Pancreas (tissue), 10 donors: ENCODE measurements at places on chromosomes 5 and 9. TPM values are rescaled to one million over a fixed set of nuclear protein-coding genes. Genes with fewer than 3 reads are reported as not detected.

DBH gene
- total RNA-seq, result not detected

PCA3 gene
- not detected for total RNA-seq

CXCL14 gene
- total RNA-seq, result 3.6 TPM

PIGO gene
- total RNA-seq, result 16.9 TPM

GMCL2 gene
- total RNA-seq, result not detected

SELENOP gene
- total RNA-seq, result 119 TPM

TLX3 gene
- not detected for total RNA-seq

ADAMTSL2 gene
- total RNA-seq, result 3.5 TPM

INSL6 gene
- total RNA-seq, result not detected

CDK9 gene
- 47.7 TPM for total RNA-seq

KYAT1 gene
- total RNA-seq, result 1.4 TPM

COL27A1 gene
- total RNA-seq, result 19.0 TPM

GTF2H2 gene
- total RNA-seq, result 8.8 TPM
